ENCODE measurements at places on chromosomes 12 and 14.
A peak's percentile ranks its signal among the peaks of the same experiment; 100 is the strongest.

DNA sequence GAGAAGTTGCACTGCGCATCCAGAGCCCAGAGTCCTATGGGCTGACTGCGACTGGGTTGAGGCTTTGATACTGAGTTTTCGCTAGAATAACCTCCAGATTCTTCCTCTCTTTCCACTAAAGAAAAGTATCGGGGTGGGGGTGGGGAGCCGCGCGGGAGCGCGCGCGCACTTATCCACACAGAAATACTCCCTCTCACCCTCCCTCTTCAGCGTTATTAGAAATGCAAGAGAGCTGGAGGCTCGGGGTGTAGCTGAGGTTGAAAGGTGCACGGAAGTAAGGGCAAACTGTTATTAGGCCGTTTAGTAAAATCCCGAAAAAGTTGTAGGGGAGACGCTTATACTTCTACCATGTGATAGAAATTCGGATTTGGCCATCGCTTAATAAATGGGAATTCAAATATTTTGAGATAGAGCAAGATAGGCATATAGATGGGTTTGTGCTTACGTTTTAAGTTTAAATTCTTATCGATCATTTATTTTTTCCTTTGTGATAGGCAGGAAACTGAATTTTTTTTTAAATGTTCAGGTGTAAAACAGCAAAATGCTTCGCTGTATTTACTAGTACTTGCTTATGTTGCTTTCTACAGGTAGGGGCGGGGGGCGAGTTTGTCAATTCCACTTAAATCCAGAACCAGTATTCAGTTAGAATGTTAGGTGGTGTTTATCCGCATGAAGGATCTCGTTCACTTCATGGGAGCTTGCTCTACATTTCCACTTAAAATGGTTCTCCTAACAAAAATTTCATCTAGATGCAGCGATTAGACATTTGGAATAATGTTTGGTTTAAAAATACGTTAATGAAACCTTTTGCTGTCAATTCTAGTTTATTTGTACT lies 1.1 kb downstream of the ARHGAP5 start:
- peak; percentile 66 for DNase-seq

GRCh38 chr12:115322275-115322674 lies 638.3 kb upstream of the TBX3 start:
- DNase-seq = no peak

GRCh38 chr12:67989184-67989920 lies at the start of gene IFNG-AS1:
Gene IFNG-AS1 (plus strand): TSS chr12:67989447.
- DNase-seq = no peak

- no peak for DNase-seq
Observed at GRCh38 chr12:39846304-39846703, 226.7 kb upstream of the ABCD2 start.

GRCh38 chr12:130136509-130137039 lies 25.7 kb upstream of the FZD10 start:
- DNase-seq = no peak

- no peak for DNase-seq
Observed at GRCh38 chr12:124368421-124369032, 73.6 kb downstream of the RFLNA start.

DNA sequence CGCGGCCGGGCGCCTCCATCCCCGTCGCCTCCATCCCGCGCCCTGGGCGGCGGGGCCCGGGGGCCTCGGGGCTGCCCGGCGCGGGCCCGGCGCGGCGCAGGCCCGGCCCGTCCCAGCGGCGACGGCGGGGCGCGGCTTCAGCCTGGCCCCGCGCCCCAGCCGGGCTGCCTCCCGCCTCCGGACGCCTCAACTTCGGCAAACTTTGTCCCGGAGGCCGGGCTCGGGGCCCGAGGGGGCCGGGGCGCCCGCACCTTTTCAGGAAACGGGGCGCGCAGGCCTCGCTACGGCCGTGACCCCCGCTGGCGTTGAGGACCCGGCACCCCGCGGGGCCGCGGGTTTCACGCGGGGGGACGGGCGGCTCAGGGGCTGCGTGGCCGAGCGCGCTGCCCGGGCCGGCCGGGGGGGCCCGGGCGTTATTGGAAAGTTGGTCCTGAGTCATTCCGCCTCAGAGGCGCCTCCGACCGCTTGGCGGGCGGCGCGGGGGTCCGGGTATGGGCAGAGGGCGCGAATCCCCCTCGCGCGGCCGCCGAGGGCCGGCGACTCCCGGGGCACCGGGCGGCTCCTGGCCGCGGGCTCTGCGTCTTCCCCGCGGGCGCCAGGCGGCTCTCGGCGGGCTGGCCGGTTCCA lies 575 bp downstream of the TRAF3 start:
- DNase-seq = no peak

- no peak for DNase-seq
Observed at GRCh38 chr12:30515351-30515750, 180.3 kb downstream of the IPO8 start.

DNA sequence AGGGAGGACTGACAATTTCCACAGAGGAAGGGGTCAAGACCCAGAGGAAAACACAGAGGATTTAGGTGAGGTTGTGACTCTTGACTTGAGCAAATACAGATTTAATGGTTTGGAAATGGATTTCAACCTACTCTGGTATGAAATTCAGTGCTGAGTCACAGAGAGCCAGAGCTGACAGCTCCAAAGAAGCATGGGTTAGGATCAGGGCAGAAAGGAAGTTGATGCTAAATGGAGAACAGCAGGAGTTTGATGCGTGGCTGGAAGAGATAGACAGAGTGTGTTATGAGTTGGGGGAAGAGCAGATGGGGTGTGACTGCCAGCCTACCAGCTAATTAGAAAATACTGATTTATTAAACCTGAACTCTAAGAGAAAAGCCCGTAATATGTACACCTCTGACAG lies 272.6 kb downstream of the FOXG1 start:
- no peak for DNase-seq

DNA sequence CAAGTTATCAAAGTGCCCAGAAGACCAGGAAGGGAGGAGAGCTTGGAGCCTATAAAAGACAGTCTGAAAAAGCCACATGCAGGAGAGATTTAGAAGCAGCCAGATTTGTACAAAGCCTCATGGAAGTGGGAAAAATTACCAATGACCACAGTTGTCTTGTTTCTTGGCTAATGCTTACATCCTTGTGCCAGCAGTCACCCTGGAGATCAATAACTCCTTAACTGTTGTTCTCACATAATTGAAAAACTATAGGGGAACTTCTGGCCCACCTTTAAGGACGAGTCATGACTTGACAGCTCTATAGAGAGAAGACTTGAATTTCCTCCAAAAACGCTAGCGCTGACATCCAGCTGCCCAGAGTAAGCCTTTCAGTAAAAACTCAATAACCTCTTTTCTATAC lies 313.1 kb downstream of the GALC start:
- no peak for DNase-seq

DNA sequence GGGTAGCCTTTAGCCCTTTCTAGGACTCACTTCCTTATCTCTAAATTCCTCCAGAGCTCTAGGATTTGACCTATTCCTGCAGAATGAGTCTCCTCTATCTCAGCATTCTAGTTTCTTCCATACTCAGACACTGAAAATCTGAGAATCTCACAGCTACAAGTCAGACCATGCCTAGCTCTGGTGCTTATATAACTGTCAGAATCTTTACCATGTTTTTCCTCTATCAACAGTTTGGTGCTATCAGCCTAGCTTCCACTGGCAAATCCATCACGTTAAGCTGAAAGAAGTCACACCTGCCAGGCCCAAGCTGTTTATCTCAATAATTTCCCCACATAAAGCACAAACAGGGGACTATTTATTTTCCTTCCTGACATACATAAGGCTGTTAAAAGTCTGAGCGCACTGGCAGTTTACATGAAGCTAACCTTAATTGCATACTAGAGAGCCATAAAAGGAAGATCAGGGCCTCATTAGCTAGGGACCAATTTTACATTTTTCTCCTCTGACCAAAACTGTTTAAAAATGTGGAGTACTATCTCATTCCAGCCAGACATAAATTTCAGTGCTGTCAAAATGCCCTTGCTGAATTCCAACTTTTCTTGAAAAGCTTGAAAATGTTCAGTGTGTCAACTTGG lies 270.5 kb downstream of the C12orf75 start:
- DNase-seq = no peak

DNA sequence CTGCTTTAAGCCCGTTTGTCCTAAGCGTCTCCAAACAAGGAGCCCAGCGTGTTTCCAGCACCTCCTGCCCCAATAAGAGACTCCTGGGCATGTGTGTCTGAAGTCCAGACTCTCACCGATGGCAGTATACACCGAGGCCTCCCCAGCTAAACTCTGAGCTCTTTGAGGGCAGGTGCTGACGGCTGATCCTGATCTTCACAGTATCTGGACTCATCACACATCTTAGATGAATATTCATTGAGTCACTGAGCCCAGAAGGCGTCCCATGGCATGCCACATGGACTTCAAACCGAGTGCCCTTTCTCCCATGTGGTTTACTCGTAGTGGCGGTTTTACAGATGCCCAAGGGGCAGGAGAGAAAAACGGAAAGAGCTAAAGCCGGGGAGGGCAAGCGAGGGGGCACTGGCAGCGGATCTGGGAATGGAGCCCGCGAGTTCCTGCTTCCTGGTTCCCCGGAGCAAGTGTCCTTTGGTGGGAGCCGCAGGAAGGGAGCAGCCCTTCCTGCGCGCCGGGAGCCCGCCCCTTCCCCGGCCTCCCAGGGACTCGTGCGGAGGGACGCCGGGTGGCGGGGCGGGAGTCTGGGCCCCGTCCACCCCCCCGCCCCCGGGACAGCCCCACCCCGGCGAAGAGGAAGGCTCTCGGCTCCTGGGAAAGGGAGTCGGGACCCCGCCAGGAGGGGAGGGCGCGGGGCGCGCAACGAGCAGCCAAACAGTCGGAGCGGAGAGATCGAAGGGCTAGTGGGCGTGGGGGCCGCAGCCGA lies 585 bp upstream of the TEAD4 start:
- peak; percentile 82 for DNase-seq

GRCh38 chr12:127928615-127929571 lies 338.1 kb upstream of the TMEM132C start:
- no peak for DNase-seq

GRCh38 chr12:30361145-30361544 lies 334.5 kb downstream of the IPO8 start:
- DNase-seq = no peak

- DNase-seq = no peak
Observed at GRCh38 chr14:75968456-75968855, 13.3 kb downstream of the TGFB3 start.

GRCh38 chr14:62117010-62117750 lies 355.0 kb downstream of the SNAPC1 start:
- peak; percentile 69 for DNase-seq

DNA sequence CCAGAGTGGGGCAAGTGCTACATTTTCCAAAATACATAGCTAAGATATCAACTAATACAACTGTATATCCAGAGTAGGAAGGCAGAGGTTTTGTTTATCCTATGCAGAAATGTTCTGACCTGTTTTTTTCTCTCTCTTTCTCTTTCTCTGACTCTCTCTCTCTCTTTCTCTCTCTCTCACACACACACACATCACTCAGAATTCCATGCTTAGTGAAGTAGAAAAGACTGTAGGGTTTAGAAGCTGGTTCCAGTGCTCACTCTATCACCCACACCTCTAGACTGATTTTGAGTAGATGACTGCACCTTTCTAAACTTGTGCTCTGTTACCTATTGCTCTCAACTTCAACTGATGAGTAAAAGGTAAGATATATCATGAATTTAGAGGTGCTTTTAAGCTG lies 356.7 kb downstream of the LRIG3 start:
- no peak for DNase-seq

DNA sequence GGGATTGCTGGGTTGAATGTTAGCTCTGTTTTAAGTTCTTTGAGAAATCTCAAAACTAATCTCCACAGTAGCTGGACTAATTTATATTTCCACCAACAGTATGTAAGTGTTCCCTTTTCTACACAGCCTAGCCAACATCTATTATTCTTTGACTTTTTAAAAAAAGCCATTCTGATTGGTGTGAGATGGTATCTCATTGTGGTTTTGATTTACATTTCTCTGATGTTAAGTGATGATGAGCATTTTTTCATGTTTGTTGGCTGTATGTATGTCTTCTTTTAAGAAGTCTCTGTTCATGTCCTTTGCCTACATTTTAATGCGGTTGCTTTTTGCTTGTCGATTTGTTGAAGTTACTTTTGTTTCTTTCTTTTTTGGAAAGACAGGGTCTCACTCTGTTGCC lies 301.1 kb upstream of the OR4E1 start:
- DNase-seq = no peak

- no peak for DNase-seq
Observed at GRCh38 chr12:113359939-113360748, 1.8 kb downstream of the PLBD2 start.

DNA sequence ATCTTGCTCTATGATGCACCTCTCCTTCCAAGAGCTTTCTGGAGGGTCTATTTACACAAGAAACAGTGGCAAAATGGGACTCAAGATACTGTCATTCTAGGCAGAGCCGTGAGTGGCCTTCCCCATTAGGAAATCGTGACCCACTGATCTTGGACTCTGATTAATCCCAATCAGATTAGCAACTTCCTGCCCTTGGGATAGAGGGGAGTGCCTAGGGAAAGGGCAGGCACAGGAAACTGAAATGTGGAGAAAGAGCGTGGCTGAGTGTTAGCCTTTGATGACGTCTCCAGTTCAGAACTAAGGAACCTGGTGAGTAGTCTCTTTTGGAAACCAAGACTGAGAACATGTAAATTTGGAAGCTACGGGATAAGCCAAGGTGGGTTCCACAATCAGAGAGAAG lies 76.1 kb downstream of the NUAK1 start:
- no peak for DNase-seq

DNA sequence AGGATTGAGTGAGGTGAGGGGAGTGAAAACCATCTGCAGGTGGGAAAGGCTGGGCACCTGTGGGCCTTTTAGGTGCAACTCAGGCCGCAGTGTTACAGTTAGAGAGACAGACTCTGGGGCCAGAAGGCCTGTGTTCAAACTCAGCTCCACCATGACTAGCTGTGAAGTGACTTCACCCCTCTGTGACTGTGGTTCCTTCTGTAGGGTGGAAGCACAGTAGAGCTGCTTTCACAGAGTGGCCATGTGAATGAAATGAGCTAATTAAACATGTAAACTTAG lies 25.0 kb downstream of the RBM19 start:
- no peak for DNase-seq

GRCh38 chr12:49064767-49065152 lies 4.2 kb upstream of the KMT2D start:
- no peak for DNase-seq

DNA sequence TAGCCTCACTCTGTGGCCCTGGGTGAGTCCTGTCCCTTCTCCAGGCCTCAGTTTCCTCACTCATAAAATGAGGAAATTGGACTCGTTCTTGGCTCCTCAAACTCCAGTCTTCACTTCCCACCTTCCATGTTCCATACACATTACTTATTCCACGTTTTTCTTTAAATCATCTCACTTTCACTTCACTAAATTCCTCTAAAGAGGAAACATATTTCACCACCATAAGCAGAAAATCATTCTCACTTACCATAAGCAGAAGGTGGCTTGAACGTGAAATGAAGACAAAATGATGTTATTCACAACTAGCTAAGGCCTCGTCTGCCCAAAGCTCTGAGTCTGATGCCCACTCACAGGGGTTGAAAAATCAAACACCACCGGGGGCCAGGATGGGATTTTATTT lies 278.3 kb downstream of the ADGRD1 start:
- no peak for DNase-seq

DNA sequence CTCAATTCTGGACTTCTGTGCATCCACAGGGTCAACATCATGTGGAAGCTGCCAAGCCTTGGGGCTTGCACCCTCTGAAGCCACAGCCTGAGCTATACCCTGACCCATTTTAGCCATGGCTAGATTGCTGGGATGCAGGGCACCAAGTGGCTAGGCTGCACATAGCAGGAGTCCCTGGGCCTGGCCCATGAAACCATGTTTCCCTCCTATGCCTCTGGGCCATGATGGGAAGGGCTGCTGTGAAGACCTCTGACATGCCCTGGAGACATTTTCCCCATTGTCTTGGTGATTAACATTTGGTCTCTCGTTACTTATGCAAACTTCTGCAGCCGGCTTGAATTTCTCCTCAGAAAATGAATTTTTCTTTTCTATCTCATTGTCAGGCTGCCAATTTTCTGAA lies 84.1 kb upstream of the KIF21A start:
- DNase-seq = no peak
